ENCODE measurements at places on chromosomes 11 and 22. TPM values are rescaled to one million over a fixed set of nuclear protein-coding genes. Genes with fewer than 3 reads are reported as not detected.

The PNPLA5 gene
- total RNA-seq, result not detected

DNA sequence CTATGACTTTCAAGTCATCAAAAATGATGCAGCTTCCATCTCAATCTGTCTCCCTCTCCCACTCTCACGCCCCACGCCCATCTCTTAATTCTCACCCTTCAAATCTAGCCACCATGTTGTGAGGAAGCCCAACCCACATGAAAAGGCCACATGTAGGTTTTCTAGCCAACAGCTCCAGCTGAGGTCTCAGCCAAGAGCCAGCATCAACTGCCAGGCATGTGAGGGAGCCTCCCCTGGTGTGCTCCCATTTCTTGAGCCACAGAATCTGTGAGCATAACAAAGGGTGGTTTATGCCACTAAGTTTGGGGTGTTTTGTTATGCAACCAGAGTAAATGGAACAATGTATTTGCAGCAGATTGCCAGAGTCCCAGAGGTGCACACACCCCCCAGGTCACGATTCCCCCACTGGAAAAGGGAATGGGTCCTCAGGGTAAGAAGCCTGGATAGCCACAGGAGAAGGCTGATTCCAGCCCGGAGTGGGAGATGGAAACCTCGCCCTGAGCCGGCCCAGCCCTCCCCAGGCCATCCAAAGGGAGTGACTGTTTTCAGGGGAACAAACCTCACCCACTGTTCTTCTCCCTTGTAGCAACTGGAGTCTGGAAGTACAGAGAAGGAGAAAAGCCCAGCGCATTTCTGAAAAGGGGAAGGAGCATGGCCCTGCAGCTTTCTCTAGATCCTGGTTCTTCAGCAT, 20.0 kb upstream of the LINC01488 start:
- peaks cover 27% of the 10 kb centered on the region for H3K27me3 ChIP-seq
- peaks cover 3% of the 10 kb centered on the region for H3K36me3 ChIP-seq
- H3K4me1 ChIP-seq, result no peaks in the 10 kb centered on the region
- no peak overlapping the region for H3K27ac ChIP-seq
- DNase-seq, result no peak

DNA sequence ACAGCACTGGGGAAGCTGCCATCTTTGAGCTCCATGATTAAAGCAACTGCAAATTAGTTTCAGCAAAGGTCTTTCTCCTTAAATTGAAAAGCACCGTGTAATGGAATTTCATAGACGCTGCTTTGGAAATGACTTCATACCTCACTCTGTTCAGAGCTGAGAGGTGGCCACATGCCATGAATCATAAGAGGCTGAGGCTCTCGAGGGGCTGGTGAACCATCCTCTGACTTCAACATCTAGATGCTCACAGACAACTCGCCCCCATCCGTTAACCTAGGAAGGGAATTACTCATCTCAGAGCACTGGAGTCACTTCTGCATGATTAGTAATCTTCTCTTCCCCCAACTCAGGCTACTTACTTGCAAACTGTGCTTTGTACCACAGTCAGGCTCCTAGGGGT, 122.3 kb downstream of the RCN1 start:
- no peak overlapping the region for H3K4me3 ChIP-seq
- H3K27me3 ChIP-seq, result peaks cover 38% of the 10 kb centered on the region
- no peaks in the 10 kb centered on the region for H3K36me3 ChIP-seq
- H3K4me1 ChIP-seq, result no peaks in the 10 kb centered on the region
- no peak overlapping the region for H3K27ac ChIP-seq
- DNase-seq, result no peak

DNA sequence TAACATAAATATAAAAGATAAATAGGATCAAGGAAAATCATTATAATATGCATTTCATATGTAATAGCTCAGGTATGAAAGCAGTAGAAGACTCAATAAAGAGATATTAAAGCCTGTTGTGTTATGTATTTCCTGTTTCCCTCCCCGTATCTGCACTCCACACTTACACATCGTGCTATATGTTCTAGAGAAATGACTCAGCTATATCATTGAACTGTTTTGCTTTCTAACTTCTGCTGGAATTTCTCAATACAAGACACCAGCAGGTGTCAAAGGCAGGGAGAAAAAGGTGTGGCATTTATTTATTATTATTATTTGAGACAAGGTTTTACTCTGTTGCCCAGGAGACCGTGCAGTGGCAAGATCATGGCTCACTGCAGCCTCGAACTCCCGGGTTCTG, 842.8 kb upstream of the CNTN5 start:
- H3K36me3 ChIP-seq, result no peaks in the 10 kb centered on the region
- no peaks in the 10 kb centered on the region for H3K27me3 ChIP-seq
- H3K27ac ChIP-seq, result no peak overlapping the region
- H3K4me1 ChIP-seq, result no peaks in the 10 kb centered on the region
- DNase-seq, result no peak

DNA sequence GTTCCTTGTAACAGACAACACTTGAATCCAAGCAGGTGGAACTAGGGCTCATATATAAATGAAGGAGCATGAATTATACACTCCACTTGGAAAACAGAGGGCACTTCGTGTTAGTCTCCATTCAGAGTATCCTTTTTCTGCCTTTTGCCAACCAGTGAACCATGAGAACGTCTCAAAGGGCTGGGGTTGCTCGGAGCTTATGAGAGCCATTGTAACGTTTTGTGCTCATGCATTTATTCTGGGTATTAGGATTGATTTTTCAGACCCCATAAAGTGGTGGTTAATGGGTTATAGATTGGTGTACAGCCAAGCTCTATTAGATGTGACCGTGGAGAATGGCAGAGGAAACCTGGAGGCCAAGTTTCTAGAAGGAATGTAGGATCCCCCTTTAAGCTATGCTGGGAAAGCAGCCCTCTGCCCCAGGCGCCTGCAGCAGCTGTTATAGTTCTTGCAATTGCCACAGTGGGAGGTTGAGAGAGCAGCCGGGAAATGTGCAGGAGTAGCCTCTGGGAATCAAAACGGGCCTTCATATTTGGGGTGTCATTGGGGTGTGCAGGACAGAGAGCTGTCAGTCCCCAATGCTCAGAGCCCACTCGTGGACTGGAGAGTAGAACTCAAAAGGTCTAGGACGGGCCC, 54.6 kb upstream of the ASPHD2 start:
- H3K27ac ChIP-seq, result no peak overlapping the region
- peaks cover 69% of the 10 kb centered on the region for H3K27me3 ChIP-seq
- H3K4me1 ChIP-seq, result peaks cover 8% of the 10 kb centered on the region
- no peak overlapping the region for H3K4me3 ChIP-seq
- no peak for DNase-seq

GRCh38 chr11:67664696-67665540, 9.5 kb downstream of the ALDH3B2 start:
- H3K36me3 ChIP-seq, result no peaks in the 10 kb centered on the region
- DNase-seq, result no peak
- H3K27ac ChIP-seq, result no peak overlapping the region

DNA sequence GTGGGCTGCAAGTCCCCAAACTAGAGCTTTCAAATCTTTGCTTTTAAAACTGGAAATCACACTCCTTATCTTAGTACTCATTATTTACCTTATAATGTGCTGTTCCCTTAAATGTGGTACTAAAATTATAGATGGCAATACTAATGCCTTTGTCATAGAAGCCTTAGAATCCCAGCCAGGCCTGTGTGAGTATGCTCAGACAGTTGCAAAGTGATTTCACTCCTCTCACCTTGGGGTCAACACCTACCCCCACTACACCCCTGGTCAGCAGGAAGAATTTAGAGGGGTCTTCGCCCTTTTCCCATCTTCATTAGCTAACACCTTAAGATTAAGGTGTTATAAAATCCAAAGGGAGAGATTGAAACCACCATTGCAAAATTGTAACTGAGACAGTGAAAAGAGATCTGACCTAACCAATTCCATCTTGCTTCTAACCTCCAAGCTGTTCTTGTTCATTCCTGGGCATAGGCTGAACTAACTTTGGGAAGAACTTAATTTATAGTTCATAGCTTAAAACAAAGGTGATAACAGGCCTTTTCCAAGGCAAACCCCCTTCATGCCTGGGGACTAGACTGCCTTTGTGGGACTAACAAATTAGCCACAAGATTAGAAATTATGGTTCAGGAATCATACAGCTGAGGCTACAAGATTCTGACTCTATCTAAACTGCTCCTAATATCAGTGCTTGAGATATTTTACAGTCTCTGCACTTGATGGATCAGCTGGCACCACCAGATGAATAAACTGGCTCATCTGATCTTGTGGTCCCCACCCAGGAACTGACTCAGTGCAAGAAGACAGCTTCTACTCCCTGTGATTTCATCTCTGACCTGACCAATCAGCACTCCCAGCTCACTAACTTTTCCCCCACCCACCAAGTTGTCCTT, 10.4 kb upstream of the MRPL17 start:
- no peaks in the 10 kb centered on the region for H3K27me3 ChIP-seq
- no peak for DNase-seq

DNA sequence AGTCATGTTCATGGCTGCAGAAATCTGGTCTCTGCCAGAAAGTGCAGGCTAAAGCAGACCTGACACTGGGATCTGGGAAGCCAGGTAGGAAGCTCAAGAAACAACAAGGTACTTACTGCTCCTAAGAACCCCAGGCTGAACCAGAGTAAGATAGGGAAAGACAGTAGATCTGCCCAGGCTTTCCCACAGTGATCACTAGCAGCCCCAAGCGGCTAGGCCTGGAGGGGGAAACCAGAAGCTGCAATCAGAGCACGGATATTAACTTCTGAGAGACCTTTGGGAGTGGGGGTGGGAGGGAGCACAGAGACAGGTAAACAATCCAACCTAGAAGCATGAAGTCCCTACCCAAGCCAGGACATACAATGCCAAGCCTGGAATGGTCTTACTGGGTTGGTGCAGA, 135.2 kb upstream of the C11orf58 start:
- H3K36me3 ChIP-seq, result peaks cover 10% of the 10 kb centered on the region
- DNase-seq, result no peak
- H3K27ac ChIP-seq, result no peak overlapping the region
- peaks cover 63% of the 10 kb centered on the region for H3K27me3 ChIP-seq
- no peak overlapping the region for H3K4me3 ChIP-seq

- H3K4me1 ChIP-seq, result peaks cover 2% of the 10 kb centered on the region
- no peak overlapping the region for H3K27ac ChIP-seq
- DNase-seq, result no peak
- no peaks in the 10 kb centered on the region for H3K36me3 ChIP-seq
These were observed 515.7 kb downstream of the BUD13 start for GRCh38 chr11:116257092-116257491.

DNA sequence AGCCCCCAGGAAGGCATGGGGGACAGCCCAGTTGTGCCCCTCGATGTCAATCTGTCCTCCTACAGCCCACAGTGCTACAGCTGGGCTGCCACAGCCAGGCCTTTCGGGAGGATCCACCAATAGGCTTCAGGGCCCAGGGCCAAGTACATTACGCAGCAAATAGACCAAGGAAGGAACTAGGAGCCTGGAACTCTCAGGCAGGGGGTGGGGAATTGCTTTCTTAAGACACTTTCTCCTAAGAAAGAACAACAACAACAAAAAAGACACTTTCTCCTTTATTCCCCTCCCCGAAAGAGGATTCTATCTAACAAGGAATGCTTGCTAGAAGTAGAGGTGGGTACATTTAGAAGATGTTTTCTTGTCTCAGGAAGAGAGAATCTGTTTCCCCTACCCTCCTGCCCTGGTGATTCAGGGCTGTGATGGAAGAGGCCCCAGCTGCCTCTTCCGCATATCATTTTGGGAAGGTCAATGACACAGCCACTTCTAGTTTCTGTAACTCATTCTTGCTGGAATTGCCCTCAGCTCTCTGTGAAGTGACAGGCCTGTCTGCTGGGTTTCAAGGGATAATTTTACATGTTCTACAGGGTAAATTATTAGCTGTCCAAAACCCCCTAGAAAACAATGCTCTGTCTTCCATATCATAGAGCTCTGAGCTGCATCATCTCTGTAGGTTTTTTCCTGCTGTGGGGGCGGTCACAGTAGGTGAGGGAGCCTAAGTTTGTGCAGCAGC, 6.0 kb upstream of the MALAT1 start:
- no peak overlapping the region for H3K4me3 ChIP-seq
- H3K4me1 ChIP-seq, result peaks cover 38% of the 10 kb centered on the region
- H3K36me3 ChIP-seq, result no peaks in the 10 kb centered on the region
- no peaks in the 10 kb centered on the region for H3K27me3 ChIP-seq

DNA sequence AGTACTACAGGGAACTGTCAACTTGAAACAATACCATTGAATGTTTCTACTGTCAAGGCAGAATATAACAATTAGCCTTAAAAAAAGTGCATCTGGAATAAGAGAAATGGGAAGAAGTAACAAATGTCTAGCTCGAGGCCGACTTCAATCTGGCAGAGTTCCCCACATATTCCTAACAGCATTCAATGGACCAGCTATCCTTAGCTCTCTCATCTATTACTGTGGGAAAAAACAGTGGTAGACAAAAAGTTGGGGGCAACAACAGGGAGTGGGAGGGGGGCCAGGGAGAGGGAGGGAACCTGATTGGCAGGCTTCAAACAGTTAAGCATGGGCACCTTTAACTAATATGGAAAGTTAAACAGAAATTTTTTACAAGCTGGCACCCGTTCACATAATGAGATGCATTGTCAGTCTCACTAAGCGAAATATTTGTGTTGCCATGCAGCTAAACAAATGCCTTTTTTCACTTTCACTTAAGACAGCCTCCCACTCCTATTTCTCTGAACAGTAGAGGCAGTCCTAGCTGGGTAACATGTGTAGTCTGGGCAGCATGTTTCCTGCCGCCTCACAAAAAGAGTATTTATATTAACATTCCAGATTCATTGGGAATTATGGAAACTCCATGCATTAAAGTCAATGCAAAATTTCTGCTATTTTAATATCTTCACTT, 62.2 kb upstream of the SOX6 start:
- H3K27ac ChIP-seq, result no peak overlapping the region
- H3K4me1 ChIP-seq, result no peaks in the 10 kb centered on the region

- DNase-seq, result no peak
- H3K36me3 ChIP-seq, result no peaks in the 10 kb centered on the region
- no peaks in the 10 kb centered on the region for H3K4me1 ChIP-seq
- H3K27ac ChIP-seq, result no peak overlapping the region
- peaks cover 5% of the 10 kb centered on the region for H3K27me3 ChIP-seq
- no peak overlapping the region for H3K4me3 ChIP-seq
These were observed 73.5 kb upstream of the ZC3H12C start for GRCh38 chr11:110019675-110020074.

DNA sequence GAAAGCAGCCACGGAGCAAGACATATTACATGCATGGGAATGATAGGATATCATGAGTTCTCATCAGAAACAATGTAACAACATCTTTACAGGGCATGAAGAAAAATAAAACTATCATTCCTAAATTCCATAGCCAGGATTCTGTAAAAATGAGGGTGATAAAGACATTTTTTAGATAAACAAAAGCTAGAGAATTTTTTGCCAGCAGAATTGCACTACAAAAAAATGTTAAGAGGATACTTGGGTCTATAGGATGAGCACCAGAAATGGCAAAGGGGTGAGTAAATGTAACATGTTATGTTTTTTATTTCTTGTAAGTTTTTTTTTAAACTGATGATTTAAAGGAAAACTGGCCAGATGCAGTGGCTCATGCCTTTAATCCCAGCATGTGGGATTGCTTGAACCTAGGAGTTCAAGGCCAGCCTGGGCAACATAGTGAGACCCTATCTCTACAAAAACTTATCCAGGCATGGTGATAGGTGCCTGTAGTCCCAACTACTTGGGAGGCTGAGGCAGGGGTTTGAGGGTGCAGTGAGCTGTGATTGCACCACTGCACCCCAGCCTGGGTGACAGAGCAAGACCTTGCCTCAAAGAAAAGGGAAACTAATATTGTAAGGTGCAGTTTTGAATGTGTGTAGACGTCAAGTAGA, 33.2 kb downstream of the TBX1 start:
- H3K36me3 ChIP-seq, result peaks cover 9% of the 10 kb centered on the region
- H3K27me3 ChIP-seq, result no peaks in the 10 kb centered on the region
- DNase-seq, result no peak
- no peak overlapping the region for H3K27ac ChIP-seq

All from T-helper 17 cell (primary cell).